ENCODE measurements at places on chromosomes 4 and X.
A peak's percentile ranks its signal among the peaks of the same experiment; 100 is the strongest.

GRCh38 chr4:181569553-181569952 is 673.6 kb upstream of the TENM3 start:
- no peak for DNase-seq

DNA sequence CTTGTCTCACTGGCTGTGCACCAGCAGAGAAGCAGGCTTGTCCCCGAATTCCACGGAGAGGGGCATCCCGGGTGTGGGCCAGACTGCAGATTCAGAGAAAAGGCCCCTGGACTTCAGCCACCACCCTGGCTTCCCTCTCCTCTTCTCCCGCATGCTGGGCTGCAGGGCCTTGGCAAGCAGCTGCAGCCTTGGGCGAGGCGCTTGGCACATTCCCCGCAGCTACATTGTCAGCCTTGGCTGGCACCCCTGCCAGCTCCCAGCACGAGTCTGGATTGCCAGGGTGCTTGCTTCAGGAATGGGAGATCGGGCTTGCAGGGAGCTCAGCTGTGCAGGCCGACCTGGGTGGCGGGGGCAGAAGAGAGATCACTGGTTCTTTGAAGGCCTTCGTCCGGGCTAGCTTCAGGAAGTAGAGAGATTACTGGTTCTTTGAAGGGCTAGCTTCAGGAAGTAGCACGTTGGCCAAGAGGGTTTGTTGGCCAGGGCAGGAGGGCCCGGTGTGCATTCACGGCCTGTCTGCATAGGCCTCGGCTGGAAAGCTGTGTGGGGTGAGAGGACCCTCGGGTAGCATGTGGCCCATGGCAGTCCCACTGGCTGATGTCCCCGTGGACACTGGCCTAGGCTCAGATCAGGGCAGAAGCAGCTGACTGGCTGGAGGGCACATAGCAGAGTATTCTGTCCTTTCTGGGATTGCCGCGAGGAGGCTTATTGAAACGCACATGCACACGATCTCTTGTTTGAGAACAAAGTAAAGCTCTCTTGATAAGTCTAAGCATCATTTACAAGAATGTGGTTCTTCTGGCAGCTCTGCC is 2.7 kb downstream of the ABCD1 start:
- DNase-seq, result peak; percentile 60

DNA sequence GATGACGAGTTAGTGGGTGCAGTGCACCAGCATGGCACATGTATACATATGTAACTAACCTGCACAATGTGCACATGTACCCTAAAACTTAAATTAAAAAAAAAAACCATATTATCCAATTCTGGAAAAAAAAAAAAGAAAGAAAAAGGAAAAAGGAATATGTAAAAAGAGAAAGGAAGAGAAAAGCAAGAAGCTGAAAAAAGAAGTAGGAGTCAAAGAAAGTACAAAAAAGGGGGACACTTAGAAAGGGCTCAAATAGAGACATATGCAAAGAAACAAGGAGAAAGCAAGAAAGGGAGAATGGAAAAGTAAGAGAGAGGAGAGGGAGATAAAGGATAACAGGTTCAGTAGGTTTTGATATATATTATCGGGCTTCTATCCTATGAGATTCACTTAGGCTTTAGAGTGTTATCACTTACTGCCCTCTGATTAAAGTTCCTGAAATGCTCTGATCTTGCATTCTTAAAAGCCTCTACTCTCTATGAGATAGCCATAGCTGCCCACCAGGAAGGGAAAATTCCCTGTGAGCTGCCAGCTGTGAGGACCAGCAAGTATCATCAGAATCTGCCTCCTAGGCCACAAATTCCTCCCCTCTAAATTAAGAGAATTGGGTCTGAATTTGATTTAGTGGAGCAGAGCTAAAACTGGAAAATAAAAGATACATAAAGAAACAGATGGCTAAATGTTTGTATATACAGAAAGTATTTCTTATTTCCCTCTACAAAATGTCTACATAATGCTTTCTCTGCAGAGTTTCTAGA is 95.2 kb downstream of the AMMECR1 start:
- DNase-seq, result no peak

DNA sequence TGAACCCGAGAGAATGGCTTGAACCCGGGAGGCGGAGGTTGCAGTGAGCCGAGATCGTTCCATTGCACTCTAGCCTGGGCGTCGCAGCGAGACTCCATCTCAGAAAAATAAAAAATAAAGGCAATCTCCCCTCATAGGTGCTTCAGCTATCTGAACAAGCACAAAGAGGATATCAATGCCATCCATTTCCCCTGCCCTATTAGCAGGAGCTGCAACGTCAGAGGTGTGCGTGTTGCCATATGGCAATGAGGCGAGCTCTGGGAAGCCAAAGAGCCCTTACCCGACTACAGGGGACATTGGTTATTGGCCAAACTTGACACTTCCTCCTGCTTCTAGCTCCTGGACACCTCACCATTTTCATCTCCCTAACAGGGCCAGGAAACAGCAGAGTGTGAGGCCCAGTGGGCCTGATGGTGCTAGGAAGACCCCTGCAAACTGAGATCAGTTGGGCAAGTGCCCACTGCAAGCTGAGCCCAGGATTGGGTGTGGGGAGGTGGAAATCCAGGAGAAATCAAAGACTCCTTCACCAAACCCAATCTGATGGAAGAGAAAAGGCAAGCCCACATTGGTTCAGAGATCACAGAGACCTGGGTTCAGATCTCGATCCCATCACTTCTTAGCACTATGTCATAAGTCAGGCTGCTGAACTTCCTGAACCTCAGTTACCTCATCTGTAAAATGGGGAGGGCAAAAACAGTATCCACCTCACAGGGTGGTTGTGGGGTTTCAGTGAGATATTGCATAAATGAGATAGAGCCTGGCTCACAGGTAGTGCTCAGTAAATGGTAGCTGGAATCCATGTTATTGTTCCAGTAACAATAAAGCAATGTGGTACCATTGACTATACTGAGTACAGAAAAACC is 21.2 kb downstream of the SLC25A5 start:
- DNase-seq, result no peak

DNA sequence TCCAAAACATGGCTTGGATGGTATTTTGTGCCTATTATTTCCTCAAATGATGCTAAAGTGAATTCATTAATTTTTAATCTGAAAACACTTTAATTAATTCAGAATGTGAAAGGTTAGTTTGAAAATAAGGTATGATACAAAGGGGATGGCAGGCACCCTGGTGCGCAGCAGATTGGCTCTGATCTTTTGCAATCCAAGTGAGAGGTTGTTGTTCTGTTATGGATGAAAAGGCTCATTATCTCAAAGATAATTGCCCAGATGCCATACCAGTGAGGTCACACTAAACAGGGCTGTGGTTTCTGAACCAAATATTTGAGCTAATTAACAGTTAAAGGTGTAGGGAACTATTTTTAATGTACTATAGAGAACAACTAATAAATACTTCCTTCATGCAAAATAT is 504.9 kb downstream of the RAPGEF2 start:
- DNase-seq, result no peak

DNA sequence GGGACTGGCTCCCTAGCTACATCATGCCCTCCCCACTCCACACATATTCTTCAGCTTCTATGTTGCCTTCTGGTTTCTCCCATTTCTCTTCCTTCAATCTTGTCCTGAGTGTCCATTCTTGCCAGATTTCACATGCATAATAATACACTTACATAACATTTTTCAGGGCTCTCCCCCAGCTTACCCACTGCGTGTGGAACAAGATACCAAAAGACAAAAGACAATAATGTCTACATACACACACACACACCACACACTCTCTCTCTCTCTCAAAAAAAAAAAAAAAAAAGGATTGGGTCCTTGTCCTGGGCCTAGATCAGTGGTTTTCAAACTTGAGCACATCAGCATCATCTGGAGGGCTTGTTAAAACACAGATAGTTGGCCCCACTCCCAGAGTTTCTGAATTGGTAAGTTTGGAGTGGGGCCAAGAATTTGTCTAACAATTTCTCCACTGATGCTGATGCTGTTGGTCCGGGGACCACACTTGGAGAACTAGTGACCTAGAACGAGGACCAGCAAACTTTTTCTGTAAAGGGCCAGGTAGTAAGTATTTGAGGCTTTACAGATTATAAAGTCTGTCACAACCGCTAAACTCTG is 6.5 kb upstream of the SMARCA1 start:
- no peak for DNase-seq

DNA sequence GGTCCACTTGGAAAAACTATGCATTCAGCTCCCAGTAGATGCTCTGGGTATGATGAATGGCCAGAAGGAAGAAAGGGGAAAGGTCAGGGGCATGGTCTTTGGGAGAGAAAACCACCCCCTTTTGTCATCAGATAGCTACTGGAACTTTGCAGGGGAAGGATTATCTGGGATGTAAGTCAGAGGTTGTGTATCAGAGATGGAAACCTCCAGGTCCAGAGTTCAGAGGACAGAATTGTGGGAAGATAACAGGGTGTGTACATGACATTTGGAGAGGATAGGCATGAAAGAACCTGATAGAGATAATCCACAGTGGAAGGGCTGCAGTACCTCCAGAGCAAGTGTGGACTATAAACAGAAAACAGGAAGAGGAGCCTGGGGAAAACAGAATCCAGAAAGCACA is 262.7 kb downstream of the SPRY1 start:
- no peak for DNase-seq

- DNase-seq, result no peak
Measured at GRCh38 chrX:27884654-27885053, 76.9 kb downstream of the MAGEB10 start.

DNA sequence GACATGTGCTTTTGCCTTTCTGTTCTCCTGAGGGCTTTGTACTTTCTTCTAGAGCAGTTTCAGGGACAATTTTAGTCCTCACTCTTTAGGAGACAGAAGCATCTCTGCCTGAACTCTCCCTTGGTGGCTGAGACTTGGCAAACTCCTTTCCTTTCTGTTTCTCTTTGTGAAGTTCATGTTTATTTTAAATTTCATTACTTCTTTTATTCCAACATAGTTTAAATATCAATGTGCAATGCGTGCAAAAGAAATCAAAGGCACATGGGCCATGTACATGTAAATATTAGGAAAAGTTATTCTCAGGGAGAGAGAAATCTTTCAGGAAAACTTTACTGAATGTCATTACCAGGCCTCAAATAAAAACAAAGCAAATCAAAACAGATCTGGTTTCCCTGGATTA is 177.6 kb downstream of the RNF150 start:
- no peak for DNase-seq

DNA sequence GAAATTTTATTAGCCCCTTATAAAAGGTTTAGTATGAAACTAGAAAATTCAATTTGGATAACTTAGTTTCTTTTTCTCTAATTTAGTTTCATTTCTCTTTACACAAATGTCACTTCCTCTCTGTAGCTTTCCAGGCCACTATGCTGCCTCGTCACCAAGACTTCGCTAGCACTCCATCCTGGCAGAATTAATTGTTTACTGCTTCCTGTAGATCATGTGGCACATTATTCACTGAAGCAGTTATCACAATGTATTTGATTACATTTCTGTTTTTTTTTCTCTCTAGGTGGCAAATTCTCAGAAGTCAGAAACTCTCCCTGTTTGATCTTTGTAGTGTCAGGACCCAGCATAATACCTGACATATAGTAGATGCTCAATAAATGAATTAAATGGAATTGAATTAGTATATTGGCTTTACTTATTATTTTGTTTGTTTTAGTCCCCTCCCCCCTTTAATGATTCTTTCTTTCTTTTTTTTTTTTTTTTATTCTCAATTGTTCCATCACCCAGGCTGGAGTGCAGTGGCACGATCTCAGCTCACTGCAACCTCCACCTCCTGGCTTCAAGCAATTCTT is 9.3 kb upstream of the SAT1 start:
- no peak for DNase-seq

DNA sequence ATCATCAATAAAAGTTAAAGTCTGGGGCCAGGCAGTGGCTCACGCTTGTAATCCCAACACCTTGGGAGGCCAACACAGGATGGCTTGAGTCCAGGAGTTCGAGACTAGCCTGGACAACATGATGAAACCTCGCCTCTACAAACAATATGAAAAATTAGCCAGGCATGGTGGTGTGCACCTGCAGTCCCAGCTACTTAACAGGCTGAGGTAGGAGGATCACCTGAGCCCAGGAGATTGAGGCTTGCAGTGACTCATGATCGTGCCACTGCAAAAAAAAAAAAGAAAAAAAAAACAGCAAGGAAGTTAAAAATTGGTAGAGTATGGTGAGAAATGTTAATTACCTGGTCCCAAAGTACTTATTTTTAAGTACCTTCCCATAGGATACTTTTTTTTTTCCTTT is 27.5 kb downstream of the FBXW7 start:
- no peak for DNase-seq
